A673 (cell line): ENCODE measurements at places on chromosomes 1 and 21. TPM values are rescaled to one million over a fixed set of nuclear protein-coding genes. Genes with fewer than 3 reads are reported as not detected.

OR2L3 gene
- not detected in 2 replicates for total RNA-seq

NTNG1 gene
- total RNA-seq, result 91.5 and 93.8 TPM in 2 replicates

B3GALT5 gene
- 0.32 and 0.33 TPM in 2 replicates for total RNA-seq

S100A8 gene
- not detected in 2 replicates for total RNA-seq

MAP3K21 gene
- total RNA-seq, result 0.88 and 0.98 TPM in 2 replicates

KRTAP19-1 gene
- not detected in 2 replicates for total RNA-seq

CYP2J2 gene
- total RNA-seq, result 1.8 and 1.9 TPM in 2 replicates

SLC37A1 gene
- 11.2 and 11.9 TPM in 2 replicates for total RNA-seq

SFN gene
- 0.24 TPM in 1 of 2 replicates, not detected in the other for total RNA-seq

TEDDM1 gene
- total RNA-seq, result not detected in 2 replicates

HHAT gene
- 2.7 and 3.0 TPM in 2 replicates for total RNA-seq

G0S2 gene
- total RNA-seq, result 5.8 and 9.0 TPM in 2 replicates

NOS1AP gene
- total RNA-seq, result 24.7 and 28.0 TPM in 2 replicates

SLC45A3 gene
- total RNA-seq, result 8.5 and 11.0 TPM in 2 replicates

TNFRSF14 gene
- total RNA-seq, result 4.6 and 7.6 TPM in 2 replicates

NLRP3 gene
- total RNA-seq, result not detected in 2 replicates

S100A16 gene
- 0.43 TPM in 1 of 2 replicates, not detected in the other for total RNA-seq

ATAD3C gene
- total RNA-seq, result 0.22 and 0.39 TPM in 2 replicates

KCNJ15 gene
- total RNA-seq, result not detected in 2 replicates

HRNR gene
- not detected in 2 replicates for total RNA-seq

IVL gene
- not detected in 2 replicates for total RNA-seq

PROK1 gene
- total RNA-seq, result not detected in 2 replicates
